Activated CD8-positive, alpha-beta memory T cell treated with anti-CD3 and anti-CD28 coated beads for 1 hour (primary cell): ENCODE measurements at places on chromosomes 11 and 22.
A peak's percentile ranks its signal among the peaks of the same experiment; 100 is the strongest.

DNA sequence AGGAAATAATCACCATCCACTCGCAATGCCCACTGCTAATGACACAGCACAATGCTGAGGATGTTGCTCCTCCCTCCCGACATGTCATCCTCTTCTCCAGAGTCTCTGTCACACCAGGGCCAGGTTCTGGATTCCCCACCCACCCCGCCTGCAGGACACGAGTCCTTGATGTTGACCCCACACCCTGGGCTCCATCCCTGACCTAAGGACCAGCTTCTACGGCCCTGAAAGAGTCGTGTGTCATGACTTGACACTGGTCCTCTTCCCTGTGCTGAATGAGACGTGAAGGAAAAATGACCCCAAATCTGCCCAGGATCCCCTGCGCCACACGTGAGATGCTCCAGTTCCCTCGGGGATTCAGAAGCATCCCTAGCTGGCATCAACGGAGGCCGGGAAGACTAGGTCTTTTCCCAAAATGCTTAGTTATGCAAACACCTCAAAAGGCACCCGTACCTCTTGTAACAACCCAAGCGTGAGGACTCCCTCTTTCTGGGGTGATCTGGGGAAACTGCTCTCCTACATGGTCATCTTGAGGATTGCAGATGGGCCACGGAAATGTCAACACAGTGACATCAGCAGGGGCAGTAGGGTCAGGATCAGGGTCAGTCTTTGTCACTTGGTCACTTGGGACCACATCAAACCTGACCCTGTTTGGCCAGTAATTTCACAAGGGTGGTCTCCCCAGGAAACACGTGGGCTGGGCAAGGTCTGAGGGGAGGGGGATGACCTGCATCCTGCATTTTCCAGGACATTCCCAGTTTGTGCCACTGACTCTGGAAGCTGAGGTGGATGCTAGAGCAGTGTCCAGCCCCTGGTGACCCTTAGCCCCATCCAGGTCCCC, 42.0 kb downstream of the IGLL5 start:
- no peak for DNase-seq

GRCh38 chr22:49186762-49187161, 640.9 kb downstream of the BRD1 start:
- no peak for DNase-seq

- no peak for DNase-seq
Observed at GRCh38 chr11:118897721-118898310, 14.1 kb downstream of the CXCR5 start.

DNA sequence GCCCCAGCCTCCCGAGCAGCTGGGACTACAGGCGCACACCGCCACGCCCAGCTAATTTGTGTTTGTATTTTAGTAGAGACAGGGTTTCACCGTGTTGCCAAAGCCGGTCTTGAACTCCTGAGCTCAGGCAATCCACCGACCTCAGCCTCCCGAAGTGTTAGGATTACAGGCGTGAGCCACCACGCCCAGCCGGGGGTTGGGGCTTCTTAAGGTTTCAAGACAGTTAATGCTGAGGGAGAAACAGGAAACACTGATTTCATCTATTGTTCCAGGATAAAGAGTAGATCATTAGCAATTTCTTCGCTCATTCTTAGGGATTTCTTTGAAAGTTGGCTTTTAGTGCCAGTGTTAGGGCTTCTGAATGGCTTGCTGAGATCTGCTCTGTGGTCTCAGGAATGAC, 21.2 kb upstream of the CLMP start:
- DNase-seq, result no peak

GRCh38 chr11:68931911-68932310, 28.2 kb downstream of the IGHMBP2 start:
- DNase-seq, result no peak

DNA sequence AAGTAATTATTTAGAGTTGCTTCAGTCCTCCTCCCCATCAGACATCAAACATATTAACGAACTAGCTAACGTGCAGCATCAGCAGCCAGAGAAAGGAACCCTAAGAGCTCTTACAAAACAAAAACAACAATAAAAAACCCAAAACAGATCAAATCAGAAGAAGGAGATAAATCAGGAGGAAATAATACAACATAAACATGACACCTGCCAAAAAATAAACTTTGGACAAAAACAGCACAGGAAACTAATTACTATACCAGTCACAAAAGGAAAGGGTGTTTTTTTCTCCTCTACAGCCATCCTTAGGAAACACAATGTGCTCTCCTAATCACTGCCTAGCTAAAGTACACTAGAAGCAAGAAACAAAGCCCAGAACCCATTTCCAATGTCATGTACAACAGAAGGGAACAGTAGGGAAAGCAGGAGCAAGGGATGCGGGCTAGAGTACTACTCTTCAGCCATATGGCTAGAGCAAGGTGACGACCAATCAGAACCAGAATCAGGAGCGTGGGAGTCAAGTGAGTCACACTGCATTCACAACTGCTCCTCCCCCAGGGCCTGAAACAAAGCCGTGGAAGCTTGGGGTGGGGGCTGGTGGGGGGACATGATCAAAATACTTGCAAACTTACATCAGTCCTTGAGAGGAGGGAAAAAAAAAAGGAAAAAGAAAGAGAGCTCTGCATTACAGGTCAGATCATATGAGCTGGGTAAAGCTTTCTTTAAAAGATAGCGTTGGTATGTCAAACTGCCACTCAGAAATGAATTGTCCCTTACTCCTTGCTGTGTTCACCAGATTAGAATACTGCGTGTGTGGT, 60.4 kb downstream of the LARGE2 start:
- DNase-seq, result no peak

- DNase-seq, result no peak
Observed at GRCh38 chr11:60371386-60371785, 6.9 kb upstream of the MS4A7 start.

GRCh38 chr22:19448739-19449421, 1.4 kb upstream of the C22orf39 start:
- DNase-seq, result no peak

GRCh38 chr11:30837252-30837651, 251.1 kb upstream of the MPPED2 start:
- no peak for DNase-seq

DNA sequence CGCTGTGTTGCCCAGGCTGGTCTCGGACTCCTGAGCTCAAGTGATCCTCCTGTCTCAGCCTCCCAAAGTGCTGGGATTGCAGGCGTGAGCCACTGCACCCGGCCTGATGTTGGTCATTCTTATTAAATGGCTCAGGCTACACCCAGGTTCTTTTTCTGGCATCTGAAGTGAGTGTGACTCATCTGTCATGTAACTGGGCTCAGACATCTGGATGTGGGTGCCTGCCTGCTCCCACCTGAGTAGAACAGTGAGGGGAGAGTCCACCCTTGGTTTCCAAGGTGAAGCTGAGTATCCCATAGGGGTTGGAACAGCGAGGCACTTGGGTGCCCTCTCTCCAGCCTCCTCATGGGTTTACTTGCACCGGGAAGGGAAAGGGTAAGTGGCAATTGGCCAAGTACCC, 36.7 kb upstream of the EIF3D start:
- no peak for DNase-seq

DNA sequence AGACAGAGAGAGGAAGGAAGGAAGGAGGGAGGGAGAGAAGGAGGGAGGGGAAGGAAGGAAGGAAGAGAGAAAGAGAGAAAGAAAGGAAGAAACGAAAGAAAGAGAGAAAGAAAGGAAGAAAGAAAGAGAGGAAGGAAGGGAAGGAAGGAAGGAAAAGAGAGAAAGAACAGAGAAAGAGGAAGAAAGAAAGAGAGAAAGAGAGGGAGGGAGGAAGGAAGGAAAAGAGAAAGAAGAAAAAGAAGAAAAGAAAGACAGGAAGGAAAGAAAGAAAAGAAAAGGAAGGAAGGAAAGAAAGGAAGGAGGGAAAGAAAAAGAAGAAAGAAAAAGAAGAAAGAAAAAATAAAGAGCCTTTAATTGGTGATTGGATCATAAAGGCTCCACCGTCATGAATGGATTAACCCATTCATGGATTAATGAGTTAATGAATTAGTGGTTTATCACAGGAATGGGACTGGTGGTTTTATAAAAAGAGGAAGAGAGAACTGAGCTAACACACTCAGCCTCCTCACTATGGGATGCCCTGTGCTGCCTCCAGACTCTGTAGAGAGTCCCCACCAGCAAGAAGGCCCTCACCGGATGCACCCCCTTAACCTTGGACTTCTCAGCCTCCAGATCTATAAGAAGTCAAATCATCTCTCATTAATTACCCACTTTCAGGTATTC, 9.0 kb upstream of the PLAAT2 start:
- DNase-seq, result no peak

DNA sequence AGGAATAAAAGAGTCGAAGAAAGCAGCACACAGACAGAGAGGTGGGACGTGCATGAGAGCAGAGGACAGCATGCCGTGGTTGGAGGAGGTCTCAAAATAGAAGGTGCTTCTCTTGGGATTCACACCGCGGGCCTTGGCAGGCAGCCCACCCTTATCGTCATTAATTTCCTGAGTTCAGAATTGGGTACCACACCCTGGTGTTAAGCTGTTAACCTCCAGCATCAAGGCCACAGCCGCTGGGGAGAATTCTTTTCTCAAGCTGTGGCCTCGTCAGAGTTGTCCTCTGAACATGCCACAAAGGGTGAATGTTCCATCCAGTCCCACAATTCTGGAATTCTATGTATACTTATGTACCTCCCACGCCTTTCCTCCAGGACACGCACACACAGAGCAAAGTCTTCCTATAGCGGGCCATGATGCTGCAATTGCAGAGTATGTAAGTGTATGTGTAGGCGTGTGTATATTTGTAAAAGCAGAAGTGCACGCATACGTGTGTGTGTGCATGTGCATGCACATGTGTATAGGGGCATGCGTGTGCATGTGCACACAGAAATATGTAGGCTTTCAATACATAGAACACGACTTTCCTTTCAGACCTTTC, 39.0 kb downstream of the ADAMTS8 start:
- peak; percentile 3 for DNase-seq

DNA sequence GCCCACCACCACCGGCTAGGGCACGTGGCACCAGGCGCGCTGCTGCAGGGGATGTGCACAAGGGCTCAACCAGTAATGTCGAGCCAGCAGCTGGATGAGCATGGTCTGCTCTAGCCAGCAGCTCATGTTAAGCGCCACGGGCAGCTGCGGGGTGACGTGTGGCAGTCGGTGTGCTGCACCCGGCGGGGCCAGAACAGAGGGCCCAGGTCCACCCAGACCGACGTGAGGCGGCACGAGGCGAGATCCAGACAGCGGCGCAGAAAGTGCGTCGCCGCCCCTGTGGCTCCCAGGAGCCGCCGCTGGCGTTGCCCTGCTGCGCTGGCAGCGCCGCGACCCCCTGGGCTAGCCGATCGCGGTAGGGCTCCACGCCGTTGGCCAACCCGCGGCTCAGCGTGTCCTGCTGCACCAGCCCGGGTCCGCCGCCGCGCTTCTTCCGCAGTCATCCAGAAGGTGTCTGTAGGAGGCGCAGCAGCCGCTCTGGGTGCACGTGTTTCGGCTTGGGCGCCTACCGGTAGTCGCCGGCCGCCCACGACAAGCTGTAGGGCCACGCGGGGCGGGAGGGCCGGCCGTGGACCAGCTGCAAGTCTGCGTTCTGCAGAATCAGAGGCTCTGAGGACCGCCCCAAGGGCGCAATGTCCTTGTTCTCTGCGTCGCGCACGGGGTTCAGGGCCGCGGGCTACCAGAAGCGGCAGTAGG, 4.6 kb upstream of the GALR3 start:
- peak; percentile 27 for DNase-seq

DNA sequence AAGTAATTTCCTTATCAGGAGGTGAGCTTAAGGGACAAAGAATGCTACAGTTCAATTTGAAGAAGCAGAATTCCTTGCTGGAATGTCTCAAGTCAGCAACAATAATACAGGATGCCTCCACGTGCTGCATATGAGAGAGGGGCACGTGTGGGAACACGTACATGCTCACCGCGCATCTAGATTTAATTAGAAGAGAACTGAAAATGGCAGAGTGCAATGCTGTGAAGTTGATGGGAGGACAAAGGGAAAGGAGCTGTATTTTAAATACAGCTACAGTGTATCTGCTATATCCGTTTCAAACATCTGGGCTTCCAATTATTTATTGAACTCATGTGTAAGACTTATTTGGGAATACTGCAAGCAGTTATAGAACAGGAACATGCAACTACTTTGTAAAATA, 328.7 kb downstream of the SOX6 start:
- DNase-seq, result no peak

- no peak for DNase-seq
Observed at GRCh38 chr22:47370448-47371262, 608.2 kb downstream of the TBC1D22A start.

DNA sequence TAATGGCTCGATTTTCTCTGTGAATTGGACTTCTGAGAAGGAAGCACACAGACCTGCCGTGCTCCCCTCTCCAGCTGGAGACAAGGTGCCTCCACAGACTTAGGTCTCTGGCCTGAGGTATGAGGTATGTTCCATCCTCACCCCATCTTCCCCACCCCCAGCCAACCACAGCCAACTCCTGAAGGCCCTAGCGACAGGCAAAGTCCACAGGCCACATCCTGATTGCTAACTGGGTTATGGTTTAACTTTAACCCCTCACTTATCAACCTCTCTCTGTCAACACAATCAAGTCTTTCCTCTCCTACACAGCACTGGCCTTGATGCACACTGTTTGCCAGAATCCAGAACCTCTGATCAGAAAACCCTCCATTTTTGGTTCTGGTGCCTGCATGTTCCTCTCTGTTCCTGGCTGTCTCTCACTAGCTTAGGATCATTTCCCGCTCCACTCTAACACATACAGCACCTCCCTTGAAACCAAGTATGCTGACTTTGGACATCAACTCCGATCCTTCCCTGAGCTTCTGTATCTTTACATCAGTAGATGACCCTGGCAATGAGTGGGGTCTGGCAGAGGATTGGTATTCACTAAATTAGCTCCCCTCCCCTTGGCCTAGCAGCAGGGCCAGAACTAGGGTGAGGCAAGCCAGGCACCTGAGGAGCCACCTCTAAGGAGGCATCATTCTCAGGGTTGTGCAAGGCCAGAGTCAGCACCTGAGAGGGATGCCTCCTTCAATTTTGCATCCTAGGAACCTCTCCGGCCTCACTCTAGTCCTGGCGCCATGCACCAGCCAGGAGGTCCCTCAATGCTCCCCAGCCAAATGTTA, 22.0 kb downstream of the JAML start:
- DNase-seq, result peak; percentile 35

GRCh38 chr22:28896611-28897010, 13.2 kb downstream of the ZNRF3 start:
- no peak for DNase-seq

- DNase-seq, result peak; percentile 65
Observed at GRCh38 chr22:38317122-38317994, at the start of gene CSNK1E. CSNK1E (minus strand) TSS chr22:38317433; CDS start chr22:38314157, 3,276 bp downstream.

DNA sequence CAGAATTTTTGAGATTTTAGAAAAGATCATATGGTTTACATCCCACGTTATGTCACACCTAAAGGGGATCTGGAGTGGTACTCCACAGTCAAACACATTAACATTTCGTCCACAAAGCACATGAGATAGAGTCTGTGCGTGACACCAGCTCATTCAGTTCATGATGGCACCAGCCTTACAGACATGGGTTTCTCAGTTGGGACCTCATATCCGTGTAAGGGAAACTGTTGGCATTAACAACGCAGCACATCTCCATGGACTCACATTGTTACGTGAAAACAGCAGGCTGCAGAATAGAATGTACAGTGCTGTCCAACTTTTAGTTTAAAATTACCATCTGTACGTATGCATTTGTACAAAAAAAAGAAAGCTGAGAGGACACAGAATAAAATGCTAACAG, 14.0 kb downstream of the RIC8A start:
- DNase-seq, result no peak
